ENCODE measurements at places on chromosomes 6 and 20. TPM values are rescaled to one million over a fixed set of nuclear protein-coding genes. Genes with fewer than 3 reads are reported as not detected.

DNA sequence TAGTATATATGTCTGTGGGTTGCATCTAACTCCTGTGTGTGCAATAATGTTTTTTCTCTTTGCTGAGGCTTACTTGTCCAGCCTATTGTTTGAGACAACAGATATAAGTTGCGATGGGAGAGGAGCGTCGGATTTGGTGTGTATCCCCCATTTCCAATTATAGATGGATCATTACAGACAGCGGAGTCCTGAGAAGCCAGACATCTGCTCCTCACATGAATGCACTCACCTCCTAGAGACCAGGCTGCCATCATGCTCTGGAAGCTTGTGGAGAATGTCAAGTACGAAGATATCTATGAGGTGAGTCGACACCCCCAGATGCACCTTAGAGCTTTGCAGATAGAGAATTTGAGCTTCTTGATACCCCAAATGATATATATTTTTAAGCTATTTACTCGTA, at the start of gene TFAP2B:
TFAP2B (plus strand) TSS at position 199 of the 400 bp plus-strand sequence; CDS start at position 220, 21 bp downstream.
- no peak for DNase-seq

GRCh38 chr6:157908369-157909281, 73.0 kb upstream of the SYNJ2 start:
- no peak for DNase-seq

DNA sequence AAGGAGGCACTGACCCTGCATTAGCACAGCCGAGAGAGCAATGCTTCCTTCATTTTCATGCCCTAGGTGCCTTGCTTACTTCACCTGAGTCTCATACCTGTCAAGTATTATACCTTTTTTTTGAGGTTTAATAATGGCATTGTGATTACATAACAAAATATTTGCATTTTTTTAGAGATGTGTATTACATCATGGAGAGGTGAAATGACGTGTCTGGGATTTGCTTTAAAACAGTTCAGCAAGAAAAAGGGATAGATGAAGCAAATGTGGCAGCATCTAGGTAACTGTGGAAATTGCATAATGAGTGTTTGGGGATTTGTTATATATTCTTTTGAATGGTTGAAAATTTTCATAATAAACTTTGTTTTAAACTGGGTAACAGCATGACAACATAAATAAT, 48.9 kb downstream of the NKX2-2 start:
- DNase-seq = no peak

KIF25 gene
- 0.35 TPM for polyA plus RNA-seq

GRCh38 chr6:117547688-117548621, 54.4 kb downstream of the GOPC start:
- peak; percentile 44 for DNase-seq

DNA sequence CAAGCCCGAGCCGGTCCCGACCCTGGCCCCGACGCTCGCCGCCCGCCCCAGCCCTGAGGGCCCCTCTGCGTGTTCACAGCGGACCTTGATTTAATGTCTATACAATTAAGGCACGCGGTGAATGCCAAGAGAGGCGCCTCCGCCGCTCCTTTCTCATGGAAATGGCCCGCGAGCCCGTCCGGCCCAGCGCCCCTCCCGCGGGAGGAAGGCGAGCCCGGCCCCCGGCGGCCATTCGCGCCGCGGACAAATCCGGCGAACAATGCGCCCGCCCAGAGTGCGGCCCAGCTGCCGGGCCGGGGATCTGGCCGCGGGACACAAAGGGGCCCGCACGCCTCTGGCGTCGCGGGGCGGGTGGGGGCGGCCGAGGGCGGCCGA, 37.5 kb downstream of the YTHDF1 start:
- DNase-seq = no peak

LIME1 gene
- 46.6 TPM for polyA plus RNA-seq

DNA sequence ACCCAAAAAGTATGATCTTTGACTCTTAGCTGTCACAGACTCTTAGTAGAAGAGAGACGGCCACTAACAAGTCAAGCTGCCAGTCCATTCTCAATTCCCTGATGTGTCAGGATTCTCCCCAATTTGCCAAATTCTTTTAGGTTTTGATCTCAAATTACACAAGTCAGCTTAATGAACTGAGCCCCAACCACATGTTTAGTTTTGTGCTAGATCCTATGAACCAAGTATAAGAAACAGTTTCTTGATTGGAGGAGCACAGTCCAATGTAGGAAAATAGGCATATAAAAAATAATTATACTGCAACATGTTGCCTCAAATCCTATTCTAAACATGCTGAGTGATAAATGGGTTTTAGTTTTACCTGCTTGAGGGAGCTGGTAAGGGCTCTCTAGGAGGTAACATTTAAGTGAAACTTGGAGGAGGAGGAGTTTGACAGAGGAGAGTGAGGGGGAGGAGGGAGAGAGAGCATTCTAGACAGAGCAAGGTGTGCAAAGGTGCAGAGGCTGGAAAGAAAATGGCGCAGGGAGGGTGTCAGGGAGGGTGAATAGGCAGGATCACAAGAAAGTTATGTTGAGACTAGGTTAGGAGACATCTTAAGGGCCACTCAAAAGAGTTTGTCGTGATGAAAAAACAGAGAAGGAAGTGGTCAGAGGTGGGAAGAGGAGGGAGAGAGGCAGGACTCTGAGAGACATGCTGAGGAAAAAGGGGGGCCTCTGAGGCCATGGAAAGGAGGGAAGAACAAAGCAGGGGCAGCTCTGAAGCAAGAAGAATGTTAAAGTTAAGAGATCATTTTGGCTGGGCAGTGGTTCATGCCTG, 22.8 kb upstream of the FAM83C start:
- DNase-seq = no peak

DNA sequence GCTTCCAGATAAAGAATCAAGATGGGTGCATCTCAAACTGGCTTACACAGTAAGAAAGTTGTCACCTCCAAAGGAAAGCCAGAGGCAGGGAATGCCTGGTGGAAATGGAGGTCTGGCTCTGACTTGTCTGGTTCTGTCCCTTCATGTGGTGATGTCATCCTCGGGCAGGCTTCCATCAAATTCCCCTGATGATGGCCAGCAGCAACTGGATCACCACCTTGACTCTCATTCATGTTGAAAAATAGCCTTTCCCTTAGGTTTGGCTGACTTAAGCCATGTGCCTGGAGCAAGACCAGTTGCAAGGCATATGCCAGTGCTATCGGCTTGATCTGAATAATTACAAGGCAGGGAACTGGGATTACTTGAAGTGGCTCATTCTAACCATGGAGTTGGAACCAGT, 28.8 kb downstream of the IMPG1 start:
- DNase-seq = no peak

GRCh38 chr6:77876300-77876699, 223.5 kb downstream of the MEI4 start:
- no peak for DNase-seq

GRCh38 chr6:115287467-115287866, 773.2 kb downstream of the FRK start:
- no peak for DNase-seq

CLPSL2 gene
- polyA plus RNA-seq = 2.5 TPM

ULBP2 gene
- polyA plus RNA-seq = 0.19 TPM

FAM83C gene
- not detected for polyA plus RNA-seq

DNA sequence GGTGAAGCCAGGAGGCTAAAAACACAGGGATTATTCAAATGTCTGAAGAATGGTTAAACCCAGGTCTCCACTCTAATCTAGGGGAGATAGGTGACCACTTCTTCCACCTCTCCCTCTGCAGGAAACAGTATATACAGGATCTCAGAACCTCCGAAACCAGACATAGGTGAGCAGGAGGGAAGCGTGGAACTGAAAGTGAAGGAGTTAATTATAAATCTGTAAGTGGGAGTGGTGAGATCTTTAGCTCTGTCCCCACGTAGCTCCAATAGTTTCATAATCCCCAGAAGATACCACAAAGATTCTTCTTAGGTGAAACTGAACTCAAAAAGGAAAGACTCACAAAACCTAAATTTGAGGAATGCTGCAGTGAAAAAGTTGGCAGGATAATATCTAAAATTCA, 76.8 kb downstream of the THEMIS start:
- DNase-seq = no peak

GRCh38 chr6:138849791-138850190, 53.9 kb downstream of the ECT2L start:
- no peak for DNase-seq
